Pericardium fibroblast (primary cell): ENCODE measurements at places on chromosomes 13 and 19. TPM values are rescaled to one million over a fixed set of nuclear protein-coding genes. Genes with fewer than 3 reads are reported as not detected.

OR7E24 gene
- not detected in 2 replicates for total RNA-seq

CYP4F22 gene
- total RNA-seq, result not detected in 2 replicates

TMEM272 gene
- not detected in 2 replicates for total RNA-seq

REEP6 gene
- total RNA-seq, result 6.1 and 12.4 TPM in 2 replicates

NLRP4 gene
- not detected in 2 replicates for total RNA-seq

ZNF563 gene
- total RNA-seq, result 3.7 and 4.4 TPM in 2 replicates

KCTD15 gene
- 48.0 and 74.5 TPM in 2 replicates for total RNA-seq

CRB3 gene
- not detected in 2 replicates for total RNA-seq

CTXN1 gene
- 4.1 and 4.4 TPM in 2 replicates for total RNA-seq

SHANK1 gene
- total RNA-seq, result 0.93 and 1.4 TPM in 2 replicates

S1PR5 gene
- 1.1 and 5.4 TPM in 2 replicates for total RNA-seq

MYPOP gene
- 4.3 and 5.0 TPM in 2 replicates for total RNA-seq

DENND1C gene
- total RNA-seq, result 0.09 TPM in 1 of 2 replicates, not detected in the other

TGFBR3L gene
- not detected in 2 replicates for total RNA-seq

PTH2 gene
- total RNA-seq, result not detected in 2 replicates

CHMP2A gene
- total RNA-seq, result 106 and 140 TPM in 2 replicates

LCP1 gene
- under 0.01 TPM in 1 of 2 replicates, not detected in the other for total RNA-seq

TARM1 gene
- not detected in 2 replicates for total RNA-seq

SOX21 gene
- not detected in 2 replicates for total RNA-seq

ATP1A3 gene
- total RNA-seq, result 0.34 TPM in 1 of 2 replicates, not detected in the other

OLFM2 gene
- total RNA-seq, result 9.3 and 11.3 TPM in 2 replicates

LSM4 gene
- 150 and 182 TPM in 2 replicates for total RNA-seq
